ENCODE measurements at places on chromosomes 5 and 9.

DNA sequence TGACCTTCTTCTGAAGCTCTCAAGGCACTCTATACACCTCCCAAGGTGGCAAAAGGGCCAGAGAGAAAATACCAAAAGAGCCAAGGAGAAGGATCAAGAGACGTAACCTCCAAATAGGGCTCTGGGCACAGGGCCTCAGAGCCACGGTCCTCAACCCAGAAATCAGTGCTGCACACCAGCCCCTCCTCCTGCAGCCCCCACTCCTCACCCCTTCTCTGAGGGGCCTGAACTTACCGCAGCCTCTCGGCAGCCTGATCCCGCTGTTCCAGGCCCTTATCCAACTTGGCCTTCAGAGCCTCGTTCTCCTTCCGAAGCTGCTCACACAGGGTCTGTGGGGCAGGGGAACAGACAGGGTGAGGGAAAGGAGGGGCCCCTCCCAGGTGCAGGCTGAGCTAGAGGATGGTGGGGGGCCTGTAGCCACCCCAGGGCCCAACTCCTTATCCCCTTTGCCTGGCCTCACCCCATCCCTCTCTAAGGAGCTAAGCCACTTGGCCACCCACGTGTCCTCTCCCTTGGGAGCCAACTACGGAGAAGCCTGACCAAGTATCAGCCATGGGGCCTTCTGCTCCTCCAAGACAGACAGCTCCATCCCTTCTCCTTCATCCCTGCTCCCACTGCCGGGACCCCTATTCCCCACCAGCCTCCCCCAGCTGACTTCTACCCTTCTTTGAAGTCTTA is 28.8 kb downstream of the TNIP1 start:
- DNase-seq = no peak

DNA sequence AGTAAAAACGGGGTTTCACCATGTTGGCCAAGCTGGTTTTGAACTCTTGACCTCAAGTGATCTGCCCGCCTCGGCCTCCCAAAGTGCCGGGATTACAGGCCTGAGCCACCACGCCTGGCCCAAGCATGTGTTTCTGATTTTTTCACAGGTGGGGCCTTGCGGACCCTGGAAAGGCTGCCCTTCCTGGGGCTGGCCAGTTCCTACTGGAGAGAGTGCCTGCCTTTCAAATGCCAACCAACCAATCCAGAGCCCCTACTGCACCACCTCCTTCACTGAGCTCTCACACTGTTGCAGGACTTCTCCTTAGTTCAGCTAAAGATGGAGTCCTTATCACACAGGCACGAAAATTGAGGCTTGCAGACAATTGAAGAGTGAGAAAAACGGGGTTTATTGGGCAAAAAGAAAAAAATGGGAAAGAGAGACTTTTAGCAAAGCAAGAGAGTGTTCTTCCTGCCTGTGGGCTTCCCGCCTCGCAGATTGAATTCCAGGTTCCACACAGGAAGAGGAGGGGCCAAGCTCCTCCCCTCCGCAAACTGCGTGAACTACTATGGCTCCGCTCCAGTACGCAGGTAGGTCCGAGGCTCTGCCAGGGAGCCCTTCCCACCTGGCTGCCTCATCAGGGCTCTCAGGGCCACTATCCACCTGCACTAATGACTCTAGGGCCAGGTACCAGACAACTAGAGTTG is 8.3 kb upstream of the CMBL start:
- no peak for DNase-seq

DNA sequence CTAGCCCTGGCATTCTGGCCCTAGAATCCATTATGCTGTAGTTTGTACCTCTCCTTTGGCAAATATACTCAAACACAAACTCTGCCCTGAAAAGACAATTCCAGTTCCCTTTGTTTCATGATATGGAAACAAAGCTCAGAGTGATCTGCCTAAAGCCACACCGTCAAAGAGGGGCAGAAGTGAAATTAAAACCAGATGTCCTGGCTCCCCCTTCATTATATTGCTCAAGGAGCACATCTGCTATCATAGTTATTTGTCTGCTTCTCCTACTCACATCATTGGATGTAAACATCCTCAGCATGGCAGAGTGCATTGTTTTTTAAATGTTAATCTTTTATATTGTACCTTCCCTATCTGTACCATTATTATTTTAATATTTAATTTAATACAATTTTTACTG is 266.7 kb upstream of the SMARCA2 start:
- DNase-seq = no peak

GRCh38 chr5:131282235-131282634 is 18.4 kb downstream of the CDC42SE2 start:
- no peak for DNase-seq

DNA sequence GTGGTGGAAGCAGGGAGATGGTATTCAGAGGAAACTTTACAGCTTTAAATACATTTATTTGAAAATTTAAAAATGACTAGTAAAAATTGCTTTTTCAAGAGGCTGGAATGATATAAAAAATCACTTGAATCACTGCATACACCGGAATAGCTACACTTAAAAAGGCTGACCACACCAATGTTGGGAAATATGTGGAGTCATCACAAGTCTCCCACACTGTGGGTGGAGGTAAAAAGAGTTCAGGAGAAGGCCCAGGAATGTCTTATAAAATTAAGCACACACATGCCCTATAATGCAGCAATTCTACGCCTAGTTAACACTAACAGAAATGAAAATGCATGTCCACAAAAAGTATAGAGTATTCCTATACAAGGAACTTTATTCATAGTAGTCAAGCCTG is 198.1 kb downstream of the ROR2 start:
- DNase-seq = no peak

- DNase-seq = no peak
Observed at GRCh38 chr5:31421806-31422586, 109.9 kb downstream of the DROSHA start.

DNA sequence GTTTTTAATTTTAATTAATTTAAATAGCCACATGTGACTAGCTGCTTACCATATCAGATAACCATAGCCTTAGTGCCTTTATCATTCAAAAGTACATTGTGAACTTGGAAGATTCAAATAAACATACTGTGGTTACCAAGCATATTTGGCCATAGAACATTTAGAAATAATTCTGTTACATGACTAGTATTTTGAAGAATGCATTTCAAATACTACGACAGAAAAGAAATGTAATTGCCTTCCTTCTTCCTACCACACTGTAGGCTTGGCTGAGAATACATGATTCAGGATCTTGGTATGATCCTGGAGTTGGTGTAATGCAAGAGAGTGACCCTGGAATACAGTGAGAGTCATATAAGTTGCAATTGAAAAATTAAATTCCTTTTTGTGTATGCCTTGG is 109.7 kb upstream of the PCA3 start:
- DNase-seq = no peak

DNA sequence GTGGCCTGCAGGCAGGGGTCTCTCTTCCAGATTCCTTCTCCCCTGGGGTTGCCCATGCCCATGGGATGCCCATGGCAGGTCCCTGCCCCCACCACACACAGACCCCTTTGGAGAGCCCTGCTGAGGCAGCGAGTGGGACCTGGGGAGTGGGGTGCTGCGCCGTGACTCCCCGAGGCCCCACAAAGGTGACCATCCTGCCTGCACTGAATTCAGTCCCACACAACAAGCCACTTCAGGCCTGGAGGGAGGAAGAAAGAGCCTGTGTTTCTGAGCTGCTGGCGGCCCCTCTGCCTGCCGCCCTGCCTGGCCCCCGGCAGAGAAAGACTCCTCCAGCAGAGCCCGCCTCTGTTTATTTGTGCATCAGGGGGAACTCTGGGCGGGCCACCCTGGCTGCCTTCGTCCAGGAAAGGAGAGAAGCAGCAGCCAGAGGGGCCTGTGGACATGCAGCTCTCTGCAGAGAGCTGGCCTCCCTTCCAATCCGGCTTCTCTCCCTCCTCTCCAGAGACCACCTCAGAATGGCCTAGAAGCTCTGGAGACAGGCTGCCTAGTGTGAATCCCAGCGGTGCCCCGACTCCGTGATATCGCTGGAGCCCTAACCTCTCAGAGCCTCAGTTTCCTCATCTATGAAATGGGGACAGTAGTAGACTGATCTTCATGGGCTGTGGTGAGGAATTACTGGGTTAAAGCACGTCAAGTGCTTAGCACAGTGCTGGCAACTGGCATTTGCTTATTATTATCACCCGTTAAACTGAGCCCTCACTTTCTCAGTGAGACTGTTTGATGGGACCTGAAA is 72.9 kb downstream of the COL27A1 start:
- no peak for DNase-seq

DNA sequence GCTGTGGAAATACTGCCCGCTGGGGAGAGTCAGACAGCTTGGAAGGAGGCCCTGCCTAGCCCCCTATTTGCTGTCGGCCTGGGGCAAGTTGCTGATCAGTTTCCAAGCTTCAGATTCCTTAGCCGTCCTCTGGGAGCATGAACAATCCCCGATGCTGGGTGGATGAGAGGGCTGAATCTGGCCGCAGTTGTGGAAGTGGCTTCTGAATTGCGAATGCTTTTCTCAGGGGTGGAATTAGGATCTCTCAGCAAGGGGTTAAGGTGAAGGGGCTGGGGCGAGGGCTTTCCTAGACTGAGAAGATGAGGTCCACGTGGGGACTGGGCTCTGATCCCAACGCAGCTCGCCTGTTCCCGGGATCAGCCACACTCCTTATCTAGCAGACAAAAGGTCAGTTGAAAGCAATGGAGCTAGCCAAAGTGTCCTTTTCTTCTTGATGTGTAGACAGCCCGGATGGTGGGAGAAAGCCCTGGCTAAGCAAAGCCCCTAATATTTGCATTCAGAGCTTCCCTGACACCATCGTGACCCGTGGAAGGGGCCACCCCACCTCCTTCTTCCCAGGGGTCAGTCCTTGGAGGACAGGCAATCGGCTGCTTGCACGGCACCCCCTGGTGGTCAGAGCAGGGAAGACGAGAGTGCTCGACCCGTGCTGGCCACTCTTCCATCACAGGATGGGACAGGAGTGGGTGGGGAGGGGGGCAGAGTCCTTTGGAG is 54.9 kb downstream of the COL15A1 start:
- DNase-seq = peak; percentile 18

GRCh38 chr9:99637641-99638040 is 184.0 kb upstream of the NR4A3 start:
- no peak for DNase-seq

DNA sequence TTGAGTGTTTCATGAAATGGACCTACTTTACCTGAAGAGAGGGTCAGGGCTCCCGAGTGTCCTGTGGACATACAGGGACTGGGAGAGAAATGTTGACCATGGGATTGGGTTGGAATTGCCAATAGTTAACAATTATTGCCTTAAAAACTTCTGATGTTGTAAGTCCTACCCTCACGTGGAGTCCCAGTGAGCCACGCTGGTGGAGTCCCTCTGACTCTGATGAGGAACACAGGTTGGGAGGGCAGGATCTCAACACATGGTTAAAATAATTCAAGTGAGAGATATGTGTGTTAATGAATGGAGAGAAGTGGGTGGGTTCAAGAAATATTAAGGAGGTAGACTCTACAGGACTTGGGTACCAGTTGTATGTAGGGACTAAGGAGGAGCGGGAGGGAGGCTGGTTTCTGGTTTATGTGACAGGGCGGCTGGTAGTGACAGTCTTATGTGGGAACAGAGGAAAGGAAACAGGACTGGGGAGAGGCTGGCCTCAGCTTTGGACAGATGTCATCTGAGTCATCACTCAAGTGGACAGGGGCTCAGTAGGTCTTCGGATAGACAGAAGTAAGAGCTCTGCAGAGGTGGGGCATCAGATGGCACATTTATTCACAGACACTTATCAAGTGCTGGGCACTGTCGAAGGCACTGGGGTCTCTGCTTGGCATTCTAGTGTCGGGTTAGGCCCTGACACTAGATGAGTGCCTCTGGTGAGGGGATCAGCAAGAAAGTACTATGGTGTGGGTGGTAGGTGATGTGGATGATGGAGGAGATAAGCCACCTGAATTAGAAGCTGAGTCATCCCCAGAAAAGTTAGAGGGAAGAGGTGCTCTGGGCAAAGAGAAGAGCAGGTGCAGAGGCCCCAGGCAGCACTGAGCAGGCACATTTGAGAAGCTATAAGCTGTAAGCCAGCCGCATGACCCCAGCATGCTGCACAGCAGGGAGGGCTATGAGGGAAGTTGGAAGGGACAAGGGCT is 27.2 kb downstream of the MAML1 start:
- DNase-seq = no peak

- DNase-seq = peak; percentile 75
Observed at GRCh38 chr5:125198270-125198974, 452.0 kb upstream of the ZNF608 start.

DNA sequence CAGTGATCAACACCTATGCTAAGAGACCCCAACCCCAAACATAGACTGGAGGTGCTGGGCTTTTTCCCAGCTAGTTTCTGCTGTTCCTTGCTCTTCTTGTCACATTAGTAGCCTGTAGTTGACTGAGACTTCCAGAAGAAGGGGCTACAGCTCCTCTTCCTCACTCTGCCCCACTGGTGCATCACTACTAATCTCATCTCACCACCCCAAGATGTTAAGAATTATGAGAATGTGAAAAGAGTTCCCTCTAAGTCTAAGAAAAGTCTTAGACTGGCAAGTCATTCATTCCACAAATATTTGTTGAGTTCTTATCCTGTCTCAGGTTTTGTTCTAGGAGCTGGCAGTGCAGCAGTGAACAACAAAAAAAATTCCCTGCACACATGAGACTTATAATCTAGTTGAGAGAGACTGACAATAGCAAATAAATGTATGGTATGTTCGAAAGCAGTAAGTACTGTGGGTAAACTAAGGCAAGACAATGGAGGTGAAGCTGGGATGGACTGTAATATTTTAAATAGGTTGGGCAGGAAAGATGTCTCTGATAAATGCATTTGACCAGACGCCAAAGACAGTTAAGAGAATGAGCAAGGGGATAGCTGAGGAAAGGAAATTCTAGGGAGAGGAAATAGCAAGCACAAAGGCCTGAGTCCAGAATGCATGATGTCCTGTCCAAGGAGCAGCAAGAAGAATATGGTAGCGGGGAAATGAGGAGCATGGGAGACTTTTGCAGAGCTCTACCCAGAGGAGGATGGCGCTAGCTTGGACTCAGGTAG is 92.3 kb downstream of the PTCD2 start:
- no peak for DNase-seq

GRCh38 chr9:15176836-15177235 is 130.2 kb downstream of the TTC39B start:
- DNase-seq = no peak

DNA sequence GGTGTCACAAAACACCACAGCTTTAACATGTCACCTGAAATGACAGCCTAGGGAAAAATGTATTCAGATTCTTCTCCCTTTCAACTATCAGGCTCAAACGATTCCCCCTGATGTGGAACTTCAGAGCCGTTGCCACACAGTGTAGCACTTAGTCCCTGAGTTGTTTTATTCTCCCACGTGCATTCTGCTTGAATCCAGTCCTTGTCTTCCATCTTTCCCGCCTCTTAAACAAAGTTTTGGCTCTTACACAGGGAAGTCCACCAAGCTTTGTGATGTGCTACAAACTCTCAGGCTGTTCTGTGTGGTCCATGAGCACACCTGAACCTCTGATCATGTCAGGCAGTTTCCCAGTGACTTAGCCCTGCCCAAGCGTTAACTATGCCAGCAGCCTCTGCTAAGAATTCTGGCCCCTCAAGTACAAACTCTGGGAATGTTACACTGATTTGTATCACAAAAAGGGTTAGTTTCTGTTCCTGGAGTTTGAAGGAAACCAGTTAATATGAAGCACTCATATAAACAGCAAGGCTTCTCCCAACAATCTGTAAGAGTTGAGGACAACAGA is 45.8 kb upstream of the RNF38 start:
- DNase-seq = no peak
